ENCODE measurements at places on chromosomes 7 and 10.

GRCh38 chr7:131616487-131617200 lies 60.2 kb upstream of the PODXL start:
- DNase-seq = no peak

GRCh38 chr7:51613911-51614357 lies 297.3 kb upstream of the COBL start:
- DNase-seq = peak; percentile 20

DNA sequence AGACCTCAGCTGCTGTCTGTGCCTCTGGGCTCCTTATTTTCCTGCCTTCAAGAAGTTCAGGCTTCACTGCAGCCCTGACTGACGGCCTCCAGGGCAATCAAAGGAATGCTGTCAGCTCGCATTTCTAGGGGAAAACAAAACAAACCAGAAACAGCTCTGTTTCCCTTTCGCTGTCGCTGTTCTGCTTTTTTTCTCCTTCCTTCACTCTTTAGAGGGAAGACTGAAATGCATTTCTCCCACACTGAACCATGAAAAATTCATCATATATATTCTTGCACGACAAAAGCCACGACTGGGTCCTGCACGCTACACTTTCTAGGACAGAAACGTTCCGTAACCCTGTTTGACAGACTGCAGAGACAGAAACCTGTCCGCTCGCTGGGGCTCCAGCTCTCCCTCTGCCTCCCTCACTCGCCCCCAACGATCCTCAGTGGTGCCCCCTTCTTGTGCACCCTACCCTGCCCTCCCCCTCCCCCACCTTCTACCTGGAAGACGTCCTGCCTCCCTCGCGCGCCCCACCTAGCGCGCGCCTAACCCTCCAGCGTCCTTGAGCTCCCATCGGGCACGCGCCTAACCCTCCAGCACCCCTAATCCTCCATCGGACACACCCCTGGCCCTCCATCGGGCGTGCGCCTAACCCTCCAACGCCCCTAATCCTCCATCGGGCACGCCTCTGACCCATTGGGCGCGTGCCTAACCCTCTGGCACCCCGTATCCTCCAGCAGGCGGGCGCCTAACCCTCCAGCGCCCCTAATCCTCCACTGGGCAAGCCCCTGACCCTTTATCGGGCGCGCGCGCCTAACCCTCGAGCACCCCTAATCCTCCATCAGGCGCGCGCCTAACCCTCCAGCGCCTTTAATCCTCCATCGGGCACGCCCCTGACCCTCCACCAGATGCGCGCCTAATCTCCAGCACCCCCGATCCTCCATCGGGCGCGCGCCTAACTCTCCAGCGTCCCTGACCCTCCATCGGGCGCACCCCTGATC lies 37.1 kb downstream of the SVOPL start:
- DNase-seq = peak; percentile 10

GRCh38 chr7:130091999-130092398 lies 21.7 kb downstream of the KLHDC10 start:
- no peak for DNase-seq

- no peak for DNase-seq
Measured at GRCh38 chr7:22156205-22156604, 200.7 kb downstream of the RAPGEF5 start.

DNA sequence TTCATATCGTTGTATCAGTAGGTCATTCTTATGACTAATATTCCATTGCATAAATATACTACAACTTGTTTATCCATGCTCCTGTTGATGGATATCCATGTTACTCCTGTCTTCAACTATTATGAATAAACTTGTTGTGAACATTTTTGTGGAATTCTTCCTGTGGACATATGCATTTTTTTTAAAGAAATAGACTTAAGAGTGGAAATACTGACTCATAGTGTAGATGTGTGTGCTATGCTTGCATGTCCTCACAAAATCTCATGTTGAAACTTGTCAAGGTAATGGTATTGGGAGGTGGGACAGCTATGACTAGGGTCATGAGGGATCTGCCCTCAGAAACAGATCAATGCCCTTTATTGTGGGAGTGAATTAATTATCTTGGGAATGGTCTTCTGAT lies 240.5 kb upstream of the PRSS58 start:
- DNase-seq = no peak

DNA sequence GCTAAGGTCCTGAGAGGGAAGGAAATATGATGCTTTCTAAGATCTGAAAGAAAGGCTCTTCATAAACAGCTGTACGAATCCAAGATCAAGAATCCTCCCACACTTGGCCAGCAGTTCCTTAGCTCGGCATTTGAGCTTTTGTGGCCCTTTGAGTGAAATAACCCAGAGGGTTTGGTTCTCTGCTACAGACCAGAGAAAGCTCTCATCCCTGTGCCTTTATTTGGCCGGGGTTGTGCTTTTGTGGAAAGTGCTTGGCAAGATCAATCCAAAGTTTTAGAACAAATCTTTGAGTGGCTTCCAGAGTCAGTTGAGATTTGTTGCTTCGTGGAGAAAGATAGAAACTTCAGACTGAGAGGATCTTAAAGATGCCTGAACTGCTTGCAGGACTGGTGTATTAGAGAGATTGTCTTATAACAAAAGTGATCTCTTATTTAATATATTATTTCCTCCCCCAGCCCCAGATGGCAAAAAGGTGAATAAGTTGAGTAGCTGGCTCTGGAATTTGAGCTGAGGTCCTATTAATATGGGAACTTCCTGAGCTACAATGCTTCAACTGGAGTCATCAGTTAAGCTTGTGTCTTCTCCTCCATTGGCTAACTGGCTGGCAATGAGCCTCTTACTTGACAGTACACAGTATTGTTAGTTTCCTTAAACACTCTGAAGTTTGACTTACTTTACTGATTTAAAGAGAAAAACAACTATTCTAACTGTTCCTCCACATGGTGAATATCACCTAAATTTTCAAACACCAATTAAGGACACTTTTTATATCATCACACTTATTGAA lies 687.3 kb downstream of the MAGI2 start:
- no peak for DNase-seq

GRCh38 chr10:76172020-76172419 lies 740.6 kb downstream of the LRMDA start:
- no peak for DNase-seq

DNA sequence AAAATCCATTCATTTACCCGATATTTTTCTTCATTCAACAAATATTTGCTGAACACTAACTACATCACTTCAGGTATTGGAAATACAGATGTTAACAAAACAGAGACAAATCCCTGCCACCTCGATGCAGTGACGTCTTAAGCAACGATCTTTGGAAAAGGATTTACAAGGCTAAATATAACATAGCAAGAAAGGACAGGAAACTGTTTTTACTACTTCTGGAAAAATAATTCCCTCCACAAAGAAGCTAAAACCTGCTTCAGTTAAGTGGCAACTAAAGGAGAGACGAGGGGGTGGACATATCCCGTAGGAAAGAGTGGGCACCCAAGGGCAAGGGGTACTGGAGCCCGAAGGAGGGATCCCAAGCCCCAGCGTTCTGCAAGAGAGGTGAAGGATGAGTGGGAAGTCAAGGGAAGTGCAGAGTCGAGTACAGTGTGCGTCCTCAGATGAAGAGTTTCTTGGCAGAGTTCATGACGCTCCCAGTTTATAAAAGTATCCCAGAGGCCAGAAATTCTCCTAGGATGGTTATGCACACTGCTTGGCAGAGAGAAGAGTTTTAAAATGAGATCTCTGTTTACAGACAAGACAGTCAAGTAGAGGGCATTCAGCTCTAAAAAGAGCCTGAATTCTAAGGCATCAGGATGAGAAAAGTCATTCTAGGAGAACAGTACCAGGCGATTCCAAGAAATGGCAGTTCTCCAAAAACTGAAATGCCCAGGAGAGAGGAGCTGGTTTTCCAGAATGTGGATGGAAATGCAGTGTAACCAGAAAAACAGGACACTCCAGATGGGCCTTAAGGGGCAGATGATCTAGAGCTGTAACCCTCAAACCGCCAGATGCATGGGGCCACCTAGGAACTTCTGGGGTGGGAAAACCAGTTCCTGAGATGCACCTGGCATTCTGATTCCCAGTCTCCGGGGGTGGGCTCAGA lies 97.3 kb downstream of the GRB10 start:
- peak; percentile 74 for DNase-seq

Data from muscle of back (tissue), 13 donors.